ENCODE measurements at places on chromosomes 16 and 17. TPM values are rescaled to one million over a fixed set of nuclear protein-coding genes. Genes with fewer than 3 reads are reported as not detected.

Gene DPEP2
- total RNA-seq, result not detected

Gene CCL5
- 28.7 TPM for total RNA-seq

Gene SLFN13
- total RNA-seq, result 46.2 TPM

GRCh38 chr16:74936902-74937560, 47.9 kb downstream of the WDR59 start:
- no peak for DNase-seq

- DNase-seq, result no peak
Measured at GRCh38 chr16:85055493-85056210, 28.1 kb downstream of the KIAA0513 start.
